ENCODE measurements at places on chromosomes 1 and 21.
A peak's percentile ranks its signal among the peaks of the same experiment; 100 is the strongest.

GRCh38 chr1:212413902-212414327 lies 771 bp downstream of the PACC1 start:
- no peak for DNase-seq

GRCh38 chr1:1920057-1920607 lies 1.1 kb upstream of the TMEM52 start:
- DNase-seq: no peak

- DNase-seq: no peak
Observed at GRCh38 chr1:235145639-235146038, 15.4 kb downstream of the RBM34 start.

DNA sequence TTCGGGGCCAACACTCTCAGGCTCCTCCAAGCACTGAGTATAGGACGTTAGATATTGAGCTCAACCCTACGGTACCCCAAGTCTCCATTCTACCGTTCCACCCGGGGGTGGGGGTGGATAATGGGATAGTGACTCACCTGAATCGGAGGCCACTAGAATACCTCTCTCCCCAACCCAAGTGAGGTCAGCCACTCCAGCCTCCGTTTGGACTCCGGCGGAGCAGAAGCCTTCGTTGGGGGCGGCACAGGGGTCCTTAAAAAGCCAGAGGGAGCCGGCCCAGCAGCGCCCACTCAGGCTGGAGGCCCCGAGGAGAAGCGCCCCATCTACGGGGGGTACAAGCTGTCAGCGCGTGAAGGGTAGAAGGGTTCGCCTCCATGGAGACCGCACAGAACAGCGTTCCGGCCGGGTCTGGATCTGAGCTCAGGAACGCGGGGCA lies 556 bp downstream of the WDR77 start:
- DNase-seq: no peak

- no peak for DNase-seq
Observed at GRCh38 chr1:71717186-71717585, 565.2 kb downstream of the NEGR1 start.

DNA sequence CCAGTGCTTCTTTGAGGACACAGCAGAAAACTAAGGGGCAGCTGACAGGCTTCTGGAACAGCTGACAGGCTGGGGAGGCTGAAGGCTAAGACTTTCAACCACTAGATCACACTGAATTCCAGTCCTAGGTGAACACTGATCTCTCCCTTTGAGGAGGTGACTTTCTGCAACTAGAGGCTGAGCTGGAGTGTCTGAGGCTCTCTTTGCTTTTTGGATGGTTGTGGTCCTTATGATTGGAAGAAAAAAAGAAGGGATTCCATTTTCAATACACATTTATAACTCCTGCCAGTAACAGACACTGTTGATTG lies 1.4 kb downstream of the IL6R start:
- DNase-seq: no peak

- no peak for DNase-seq
Observed at GRCh38 chr1:94597701-94598100, 56.1 kb upstream of the F3 start.

DNA sequence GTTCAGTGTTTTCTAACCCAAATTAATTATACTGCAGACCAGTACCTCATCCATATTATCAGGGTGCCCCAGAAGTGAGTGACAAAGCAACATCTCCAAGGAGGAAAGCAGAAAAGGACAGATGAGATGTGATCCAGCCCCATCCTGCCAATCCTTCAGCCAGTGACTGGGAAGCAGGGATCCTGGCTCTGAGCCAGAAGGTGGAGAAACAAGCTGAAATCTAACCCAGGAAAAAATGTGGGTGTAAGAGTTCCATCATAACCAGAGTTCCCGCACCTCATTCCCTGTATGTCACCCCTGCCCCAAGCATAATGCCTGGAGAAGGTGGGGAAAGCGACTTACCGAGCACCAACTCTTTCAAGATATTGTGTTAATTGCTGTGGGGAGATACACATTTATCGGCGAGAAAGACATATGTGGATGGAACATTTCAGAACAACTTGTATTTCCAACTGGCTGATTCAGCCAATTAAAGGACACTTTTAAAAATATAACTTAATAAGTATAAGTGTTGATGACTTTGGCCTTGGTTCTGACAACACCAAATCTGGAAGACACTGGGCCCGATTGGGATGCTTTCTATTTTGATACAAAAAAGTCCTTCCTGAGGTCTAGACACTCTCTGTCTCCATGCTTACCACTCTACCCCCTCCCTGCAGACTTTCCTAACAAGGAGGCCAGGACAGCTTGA lies 14.9 kb downstream of the PLEKHA6 start:
- no peak for DNase-seq

- peak; percentile 35 for DNase-seq
Observed at GRCh38 chr1:227234998-227235405, 83.3 kb downstream of the CDC42BPA start.

DNA sequence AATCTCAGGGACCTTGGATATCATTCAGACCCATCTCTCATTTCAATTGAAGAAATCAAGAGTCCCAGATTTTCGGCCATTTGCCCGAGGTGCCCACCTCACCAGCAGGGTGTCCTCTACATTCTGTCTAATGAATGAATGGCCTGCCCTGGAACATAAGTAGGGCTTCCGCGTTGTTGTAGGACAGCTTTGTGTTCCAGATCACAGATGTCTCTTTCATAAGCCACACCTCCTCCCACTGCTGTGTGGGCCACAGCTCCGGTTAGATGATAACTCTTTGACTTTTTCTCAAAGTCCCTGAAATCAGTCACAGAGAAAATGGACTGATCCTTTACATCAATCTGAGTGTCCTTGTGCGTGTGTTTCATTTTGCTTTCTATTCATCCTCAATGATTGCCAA lies 144.4 kb downstream of the RGS7 start:
- no peak for DNase-seq

DNA sequence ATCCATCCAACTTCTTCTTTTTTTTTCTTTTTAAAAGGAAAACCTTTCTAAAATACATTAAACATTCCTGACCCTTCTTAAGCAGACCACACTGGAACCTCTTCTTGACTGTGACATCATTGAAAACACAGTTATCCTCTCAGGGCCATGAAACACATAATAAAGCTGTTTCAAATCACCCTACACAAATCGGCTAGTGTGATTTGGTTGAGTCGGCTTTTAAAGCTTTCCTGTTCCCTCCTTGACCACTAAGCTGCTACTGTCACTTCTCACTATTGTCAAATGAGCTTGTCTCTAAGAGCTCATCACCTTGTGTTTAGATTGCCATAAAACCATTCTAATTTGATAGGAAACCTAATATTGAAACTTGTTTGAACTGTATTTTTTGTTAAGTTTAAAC lies 5.9 kb downstream of the USP24 start:
- no peak for DNase-seq

GRCh38 chr1:210800301-210800700 lies 333.6 kb downstream of the KCNH1 start:
- DNase-seq: peak; percentile 57

GRCh38 chr1:225998560-225999226 lies 450 bp downstream of the SDE2 start:
- no peak for DNase-seq

GRCh38 chr1:175168782-175169181 lies 23.8 kb downstream of the KIAA0040 start:
- DNase-seq: no peak

DNA sequence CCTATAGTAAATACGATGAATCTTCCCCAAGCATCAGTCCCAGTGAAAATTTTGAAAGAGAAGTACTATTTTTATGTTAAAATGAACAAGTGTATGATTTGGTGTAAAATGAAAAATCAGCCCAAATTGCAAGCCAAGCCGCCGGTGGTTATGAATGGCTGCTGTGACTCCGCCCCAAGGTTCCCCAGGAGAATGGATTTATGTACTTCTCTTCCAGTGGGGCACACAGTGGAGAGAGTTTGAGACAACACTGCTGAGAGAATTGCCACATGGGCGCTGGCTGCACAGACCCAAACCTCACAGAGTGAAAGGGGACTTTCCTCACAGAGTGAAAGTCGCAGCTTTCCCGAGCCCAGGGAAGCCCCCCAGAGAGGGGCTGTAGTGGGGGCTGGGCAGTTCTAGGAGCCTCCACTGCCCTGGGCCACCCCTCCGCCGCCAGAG lies 24.0 kb downstream of the CDK18 start:
- no peak for DNase-seq

- no peak for DNase-seq
Observed at GRCh38 chr1:61424382-61424781, 300.6 kb downstream of the TM2D1 start.

DNA sequence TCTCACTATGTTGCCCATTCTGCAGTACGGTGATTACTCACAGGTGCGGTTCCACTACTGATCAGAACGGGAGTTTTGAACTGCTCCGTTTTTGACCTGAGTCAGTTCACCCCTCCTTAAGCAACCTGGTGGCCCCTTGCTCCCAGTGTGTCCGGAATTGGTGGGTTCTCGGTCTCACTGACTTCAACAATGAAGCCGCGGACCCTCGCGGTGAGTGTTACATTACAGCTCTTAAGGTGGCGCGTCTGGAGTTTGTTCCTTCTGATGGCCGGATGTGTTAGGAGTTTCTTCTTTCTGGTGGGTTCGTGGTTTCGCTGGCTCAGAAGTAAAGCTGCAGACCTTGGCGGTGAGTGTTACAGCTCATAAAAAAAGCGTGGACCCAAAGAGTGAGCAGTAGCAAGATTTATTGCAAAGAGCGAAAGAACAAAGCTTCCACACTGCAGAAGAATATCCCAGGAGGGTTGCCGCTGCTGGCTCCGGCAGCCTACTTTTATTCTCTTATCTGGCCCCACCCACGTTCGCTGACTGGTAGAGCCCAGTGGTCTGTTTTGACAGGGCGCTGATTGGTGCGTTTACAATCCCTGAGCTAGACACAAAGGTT lies 17.6 kb upstream of the PARP1 start:
- no peak for DNase-seq

GRCh38 chr1:85360730-85361493 lies 84.5 kb upstream of the BCL10 start:
- no peak for DNase-seq

DNA sequence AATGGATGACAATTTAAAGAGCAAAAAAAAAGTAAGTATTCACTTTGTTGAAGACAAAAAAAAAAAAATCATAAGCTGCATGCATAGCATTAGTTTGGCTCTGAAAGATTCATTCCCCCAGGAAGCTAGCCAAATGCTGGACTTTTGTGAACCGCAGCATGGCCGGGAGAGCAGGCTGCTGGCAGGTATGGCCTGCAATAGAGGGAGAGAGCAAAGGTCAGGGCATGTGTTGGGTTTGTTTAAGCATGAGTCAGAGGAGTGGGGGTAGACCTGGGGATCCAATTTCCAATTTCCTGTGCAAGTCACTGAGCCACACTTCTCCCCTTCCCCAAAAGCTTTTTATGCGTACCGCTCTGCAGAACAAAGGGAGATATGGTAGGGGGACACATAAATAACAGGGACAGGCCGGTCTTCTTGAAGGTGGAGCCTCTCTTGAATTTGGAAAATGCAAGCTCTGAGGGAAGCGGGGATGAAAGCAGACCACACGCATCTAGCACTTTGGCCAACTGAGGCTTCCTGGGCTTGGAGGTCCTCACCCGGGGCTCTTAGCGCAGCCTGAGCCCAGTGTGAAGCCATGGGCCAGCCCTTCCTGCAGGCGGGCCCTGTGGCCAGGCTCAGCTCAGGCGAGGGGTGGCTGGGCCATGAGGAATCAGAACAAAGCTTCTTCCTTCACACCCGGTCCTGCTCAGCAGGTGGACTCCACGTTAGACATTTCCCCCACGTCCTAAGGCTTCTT lies 171.1 kb downstream of the TOMM20 start:
- no peak for DNase-seq

GRCh38 chr1:53046930-53047329 lies 15.1 kb upstream of the PODN start:
- DNase-seq: no peak

- no peak for DNase-seq
Observed at GRCh38 chr1:70387507-70387906, 23.6 kb upstream of the CTH start.

DNA sequence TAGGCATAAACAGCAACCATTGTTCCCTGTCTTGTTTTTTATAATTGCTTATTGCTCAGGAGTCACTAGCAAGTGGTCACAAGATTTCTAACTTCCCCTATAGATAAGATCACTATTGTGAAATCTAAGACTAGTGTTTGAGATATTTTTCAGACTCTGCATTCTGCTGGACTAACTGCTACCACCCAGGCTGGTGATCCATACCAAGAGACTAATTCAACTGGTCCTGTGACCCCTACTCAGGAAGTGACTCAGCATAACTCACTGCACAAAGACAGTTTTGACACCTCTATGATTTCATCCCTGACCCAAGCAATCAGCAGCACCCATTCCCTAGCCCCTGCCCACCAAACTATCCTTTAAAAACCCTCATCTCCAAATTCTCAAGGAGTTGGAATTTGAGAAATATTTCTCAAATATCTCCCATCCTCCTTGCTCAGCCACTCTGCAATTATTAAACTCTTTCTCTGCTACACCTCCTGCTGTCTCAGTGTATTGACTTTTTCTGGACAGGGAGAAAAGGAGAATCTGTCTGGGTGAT lies 52.7 kb downstream of the TRIM33 start:
- DNase-seq: no peak

DNA sequence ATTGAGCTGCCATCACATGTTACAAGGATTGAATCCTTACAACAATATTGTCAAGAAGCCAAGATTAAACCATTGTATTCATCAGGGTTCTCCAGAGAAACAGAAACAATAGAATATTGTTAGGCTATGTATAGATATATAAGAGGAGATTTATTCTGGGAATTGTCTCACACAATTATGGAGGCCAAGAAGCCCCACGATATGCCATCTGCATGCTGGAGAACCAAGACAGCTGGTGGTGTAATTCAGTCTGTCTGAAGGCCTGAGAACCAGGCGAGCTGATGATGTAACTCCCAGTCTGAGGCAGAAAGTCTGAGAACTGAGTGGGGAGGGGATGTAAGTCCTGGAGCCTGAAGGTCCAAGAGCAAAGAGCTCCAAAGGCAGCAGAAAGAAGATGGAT lies 14.5 kb upstream of the TTF2 start:
- DNase-seq: no peak

- DNase-seq: no peak
Observed at GRCh38 chr1:104804147-104804546, 1054.4 kb downstream of the AMY1C start.

- no peak for DNase-seq
Observed at GRCh38 chr21:17257784-17258183, 255.1 kb upstream of the CXADR start.

DNA sequence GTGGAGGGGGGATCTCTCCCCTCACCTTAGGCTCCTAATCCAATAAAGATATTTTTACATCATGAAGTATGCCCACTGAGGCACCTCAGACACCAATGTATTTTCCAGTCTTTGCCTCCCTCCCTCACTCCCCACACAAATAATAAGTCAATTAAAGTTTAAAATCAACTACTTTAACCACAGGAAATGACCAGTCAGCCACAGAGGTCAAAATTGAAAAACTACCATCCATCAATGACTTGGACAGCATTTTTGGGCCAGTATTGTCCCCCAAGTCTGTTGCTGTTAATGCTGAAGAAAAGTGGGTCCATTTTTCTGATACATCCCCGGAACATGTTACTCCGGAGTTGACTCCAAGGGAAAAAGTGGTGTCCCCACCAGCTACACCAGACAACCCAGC lies 70.6 kb upstream of the DYNLT5 start:
- DNase-seq: no peak

GRCh38 chr21:16742741-16743140 lies 770.1 kb upstream of the CXADR start:
- DNase-seq: no peak

- DNase-seq: no peak
Observed at GRCh38 chr21:44348861-44349260, 4.6 kb upstream of the TRPM2 start.

- DNase-seq: no peak
Observed at GRCh38 chr1:212470059-212470458, 37.3 kb downstream of the NENF start.

- DNase-seq: no peak
Observed at GRCh38 chr1:11764519-11764918, 2.5 kb downstream of the C1orf167 start.
